ENCODE measurements at places on chromosomes 6 and 20. TPM values are rescaled to one million over a fixed set of nuclear protein-coding genes. Genes with fewer than 3 reads are reported as not detected.

AVP gene
- total RNA-seq, result not detected

GRCh38 chr20:50302341-50303057 lies 111.9 kb downstream of the CEBPB start:
- H3K4me1 ChIP-seq, result peaks cover 47% of the 10 kb centered on the region
- H3K27ac ChIP-seq, result peak overlapping the region; percentile 52
- DNase-seq, result peak; percentile 77
- no peaks in the 10 kb centered on the region for H3K27me3 ChIP-seq

PMEPA1 gene
- total RNA-seq, result 6.6 TPM

DNA sequence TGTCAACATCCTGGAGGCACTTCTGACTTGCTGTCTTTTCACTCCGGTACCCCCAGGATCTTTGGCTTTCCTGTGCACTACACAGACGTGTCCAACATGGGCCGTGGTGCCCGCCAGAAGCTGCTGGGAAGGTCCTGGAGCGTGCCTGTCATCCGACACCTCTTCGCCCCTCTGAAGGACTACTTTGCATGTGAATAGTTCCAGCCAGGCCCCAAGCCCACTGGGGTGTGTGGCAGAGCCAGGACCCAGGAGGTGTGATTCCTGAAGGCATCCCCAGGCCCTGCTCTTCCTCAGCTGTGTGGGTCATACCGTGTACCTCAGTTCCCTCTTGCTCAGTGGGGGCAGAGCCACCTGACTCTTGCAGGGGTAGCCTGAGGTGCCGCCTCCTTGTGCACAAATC lies 12.0 kb upstream of the MAPRE1 start:
- H3K27me3 ChIP-seq, result no peaks in the 10 kb centered on the region
- no peak for DNase-seq
- H3K36me3 ChIP-seq, result no peaks in the 10 kb centered on the region
- H3K4me3 ChIP-seq, result no peak overlapping the region
- H3K27ac ChIP-seq, result no peak overlapping the region
- H3K4me1 ChIP-seq, result no peaks in the 10 kb centered on the region

GRCh38 chr20:24828992-24829648 lies 119.9 kb upstream of the CST7 start:
- no peaks in the 10 kb centered on the region for H3K4me1 ChIP-seq
- no peak overlapping the region for H3K27ac ChIP-seq
- H3K4me3 ChIP-seq, result no peak overlapping the region
- DNase-seq, result no peak
- H3K36me3 ChIP-seq, result no peaks in the 10 kb centered on the region

- H3K27ac ChIP-seq, result no peak overlapping the region
- no peak overlapping the region for H3K4me3 ChIP-seq
- DNase-seq, result peak; percentile 9
Observed at GRCh38 chr6:22940581-22941290, 371.4 kb downstream of the HDGFL1 start.
